ENCODE measurements at places on chromosomes 4 and X. TPM values are rescaled to one million over a fixed set of nuclear protein-coding genes. Genes with fewer than 3 reads are reported as not detected.
A peak's percentile ranks its signal among the peaks of the same experiment; 100 is the strongest.

DNA sequence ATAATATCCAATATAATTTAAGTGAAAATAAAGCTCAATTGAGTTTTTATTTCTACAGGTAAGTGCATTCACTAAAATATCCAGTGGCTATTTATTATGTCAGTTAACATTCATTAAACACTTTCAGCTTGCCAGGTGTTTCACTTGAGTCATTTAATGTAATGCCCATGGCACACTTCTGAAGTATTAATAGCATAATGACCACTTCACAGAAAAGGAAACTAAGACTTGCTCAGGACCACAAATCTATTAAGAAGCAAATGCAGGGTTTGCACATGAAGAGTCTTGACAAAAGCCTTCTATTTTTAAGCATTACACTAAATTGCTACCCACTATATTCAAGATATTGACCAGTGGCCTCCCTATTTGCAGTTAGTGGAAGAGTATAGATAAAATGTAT, 612.7 kb downstream of the KCTD8 start:
- no peak for DNase-seq

The CSTF2 gene
- 13.7 TPM for total RNA-seq

GRCh38 chr4:24042094-24042493, 152.2 kb upstream of the PPARGC1A start:
- no peak for DNase-seq

The ODAPH gene
- not detected for total RNA-seq

DNA sequence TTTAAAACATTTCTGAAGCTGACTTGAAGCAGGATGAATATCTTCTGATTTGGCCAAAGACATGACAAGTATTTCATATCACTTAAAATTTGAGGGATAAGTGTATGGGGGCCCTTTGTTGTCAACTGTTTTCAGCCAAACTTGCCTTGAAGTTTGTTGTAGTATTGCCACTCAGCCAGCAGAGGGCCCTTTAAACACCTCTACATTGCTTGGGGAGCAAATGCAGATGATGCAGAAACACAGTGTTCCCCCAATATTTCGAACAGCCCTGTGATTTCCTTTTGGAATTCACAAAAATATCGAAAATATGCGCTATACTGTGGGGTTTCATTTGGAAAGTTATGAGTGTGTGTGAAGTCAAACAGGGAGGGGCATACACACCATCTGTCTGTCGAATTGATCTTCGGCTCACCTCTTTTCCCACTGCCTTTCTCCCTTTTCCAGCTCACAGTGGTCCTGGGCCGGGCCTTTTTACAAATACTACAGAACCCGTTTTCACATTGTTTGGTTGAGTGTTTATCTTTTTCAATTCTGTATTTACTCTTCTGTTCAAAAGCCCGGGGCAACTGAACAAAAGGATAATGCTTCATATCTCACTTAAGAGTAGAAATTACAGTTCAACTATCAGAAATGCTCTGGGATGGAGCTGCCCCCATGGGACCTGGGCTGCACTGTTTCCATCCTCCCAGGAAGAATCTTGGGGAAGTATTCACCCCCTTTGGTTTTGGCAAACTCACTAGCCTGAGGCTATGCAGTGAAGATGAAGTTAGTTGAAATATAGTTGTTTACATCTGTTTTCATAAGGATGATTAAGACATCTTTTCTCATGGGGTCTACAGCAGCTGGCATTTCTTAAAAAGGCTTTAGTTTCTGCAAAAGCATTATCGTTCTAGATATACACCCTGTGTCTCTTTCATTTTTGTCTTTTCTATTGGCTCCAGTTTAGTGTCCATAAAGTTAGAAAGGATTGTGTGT, 137.6 kb downstream of the EGF start:
- peak; percentile 21 for DNase-seq

The CCDC110 gene
- 0.17 TPM for total RNA-seq

DNA sequence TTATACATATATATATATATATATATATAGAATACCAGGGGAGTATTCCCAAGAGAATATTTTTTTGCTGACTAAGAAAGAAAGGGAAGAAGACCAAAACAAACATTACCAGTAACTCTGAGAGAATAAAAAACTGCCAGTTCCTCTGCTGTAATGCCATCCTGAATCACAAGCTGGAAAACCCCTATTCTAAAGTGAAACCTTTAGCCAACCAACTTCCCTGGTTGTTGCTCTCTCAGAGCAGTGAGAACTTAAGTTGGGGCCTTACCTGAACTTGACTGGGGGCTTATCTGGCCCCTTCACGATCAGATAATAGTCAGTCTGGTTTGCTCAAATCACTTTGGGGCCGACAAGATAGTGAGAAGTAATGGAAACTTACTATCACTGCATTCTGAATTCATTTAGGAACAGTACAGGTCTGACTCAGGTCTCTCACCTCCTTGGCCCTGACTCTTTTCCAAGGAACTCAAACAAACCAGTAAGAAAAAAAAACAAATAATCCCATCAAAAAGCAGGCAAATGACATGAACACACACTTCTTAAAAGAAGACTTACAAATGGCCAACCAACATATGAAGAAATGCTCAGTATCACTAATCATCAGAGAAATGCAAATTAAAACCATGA, 62.5 kb downstream of the CD40LG start:
- peak; percentile 63 for DNase-seq

The ZCCHC13 gene
- total RNA-seq: not detected

DNA sequence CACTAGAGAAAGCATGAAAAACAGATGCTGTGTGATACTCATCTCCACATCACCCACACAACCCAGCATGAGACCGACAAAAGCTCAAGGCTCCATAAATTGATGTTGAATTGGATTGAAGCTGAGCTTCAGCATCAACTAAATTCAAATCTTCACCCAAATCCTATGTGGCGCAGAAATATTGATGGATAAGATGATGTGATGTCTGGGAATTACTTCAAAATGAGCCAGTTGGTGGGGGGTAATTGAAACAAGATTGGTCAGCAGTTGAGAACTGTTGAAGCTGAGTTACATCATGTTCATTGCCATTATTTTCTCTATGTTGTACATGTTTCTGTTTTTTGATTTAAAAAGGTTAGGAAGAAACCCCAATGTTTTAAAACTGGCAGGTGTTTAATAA, 166.5 kb upstream of the STS start:
- DNase-seq: no peak

DNA sequence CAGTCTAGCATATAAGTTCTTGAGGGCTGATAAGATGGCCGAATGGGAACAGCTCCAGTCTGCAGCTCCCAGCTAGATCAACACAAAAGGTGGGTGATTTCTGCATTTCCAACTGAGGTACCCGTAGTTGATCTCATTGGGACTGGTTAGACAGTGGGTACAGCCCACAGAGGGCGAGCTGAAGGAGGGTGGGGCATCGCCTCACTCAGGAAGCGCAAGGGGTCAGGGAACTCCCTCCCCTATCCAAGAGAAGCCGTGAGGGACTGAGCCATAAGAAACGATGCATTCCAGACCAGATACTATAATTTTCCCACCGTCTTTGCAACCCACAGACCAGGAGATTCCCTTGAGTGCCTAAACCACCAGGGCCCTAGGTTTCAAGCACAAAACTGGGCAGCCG, 109.0 kb downstream of the RPS6KA6 start:
- no peak for DNase-seq

- no peak for DNase-seq
These were observed 192.5 kb upstream of the CLNK start for GRCh38 chr4:10877076-10877475.

GRCh38 chrX:130896026-130896425, 7.0 kb downstream of the ENOX2 start:
- DNase-seq: no peak

GRCh38 chr4:146520896-146521540, 722 bp downstream of the SLC10A7 start:
- peak; percentile 68 for DNase-seq

The ENPP6 gene
- not detected for total RNA-seq

The PAGE4 gene
- total RNA-seq: not detected

The DCHS2 gene
- 0.17 TPM for total RNA-seq

DNA sequence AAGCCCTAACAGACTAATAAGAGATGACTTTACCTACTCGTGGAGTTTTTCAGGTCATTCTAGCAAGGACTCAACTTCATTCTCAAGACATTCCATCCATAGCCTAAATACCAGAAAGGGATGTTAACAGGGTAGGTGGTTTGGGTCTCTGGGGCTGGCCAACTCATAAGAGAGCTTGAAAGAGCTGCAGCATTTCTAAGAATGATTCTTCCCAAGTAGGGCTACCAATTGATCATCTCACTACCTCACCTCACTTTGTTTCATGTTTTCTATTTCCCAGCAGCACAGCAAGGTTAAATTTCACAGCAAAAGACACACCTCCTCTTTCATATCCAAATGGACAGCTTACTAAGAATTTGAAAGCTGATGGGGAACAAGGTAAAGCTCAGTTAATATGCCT, 614.8 kb upstream of the DIPK2B start:
- DNase-seq: no peak

GRCh38 chr4:153084224-153084979, 119.8 kb upstream of the TRIM2 start:
- DNase-seq: no peak

GRCh38 chr4:32864713-32865351, 2144.7 kb downstream of the PCDH7 start:
- no peak for DNase-seq

The DDIT4L gene
- total RNA-seq: not detected

DNA sequence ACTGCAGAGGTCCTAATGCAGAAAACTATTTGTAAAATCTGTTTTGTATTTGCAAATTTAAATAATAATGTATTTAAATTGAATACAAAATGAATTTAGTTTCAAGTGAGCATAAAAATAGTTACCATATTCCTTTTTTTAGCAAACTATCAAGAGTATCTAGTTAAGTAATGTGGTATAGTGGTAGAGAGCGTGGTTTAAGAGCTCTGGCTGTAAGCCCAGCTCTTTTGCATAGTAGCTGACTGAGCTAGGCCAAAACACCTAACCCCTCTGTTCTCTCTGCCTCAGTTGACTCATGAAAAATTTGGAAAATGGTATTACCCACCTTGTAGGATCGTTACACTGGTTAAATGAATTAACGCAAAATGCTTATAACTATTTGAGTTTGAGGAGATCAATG, 18.1 kb upstream of the ADAD1 start:
- DNase-seq: no peak

The MAGEA12 gene
- not detected for total RNA-seq

The TTC29 gene
- total RNA-seq: 5.0 TPM

DNA sequence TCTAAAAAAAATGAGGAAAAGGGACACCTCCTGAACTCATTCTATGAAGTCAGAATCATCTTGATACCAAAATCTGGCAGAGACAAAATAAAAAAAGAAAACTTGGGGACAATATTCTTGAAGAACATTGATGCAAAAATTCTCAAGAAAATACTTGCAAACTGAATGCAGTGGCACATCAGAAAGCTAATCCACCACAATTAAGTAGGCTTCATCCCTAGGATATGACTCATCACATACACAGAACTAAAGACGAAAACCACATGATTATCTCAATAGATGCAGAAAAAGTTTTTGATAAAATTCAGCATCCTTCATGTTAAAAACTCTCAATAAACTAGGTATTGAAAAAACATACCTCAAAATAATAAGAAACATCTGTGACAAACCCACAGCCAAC, 98.3 kb downstream of the FAM47B start:
- DNase-seq: no peak

DNA sequence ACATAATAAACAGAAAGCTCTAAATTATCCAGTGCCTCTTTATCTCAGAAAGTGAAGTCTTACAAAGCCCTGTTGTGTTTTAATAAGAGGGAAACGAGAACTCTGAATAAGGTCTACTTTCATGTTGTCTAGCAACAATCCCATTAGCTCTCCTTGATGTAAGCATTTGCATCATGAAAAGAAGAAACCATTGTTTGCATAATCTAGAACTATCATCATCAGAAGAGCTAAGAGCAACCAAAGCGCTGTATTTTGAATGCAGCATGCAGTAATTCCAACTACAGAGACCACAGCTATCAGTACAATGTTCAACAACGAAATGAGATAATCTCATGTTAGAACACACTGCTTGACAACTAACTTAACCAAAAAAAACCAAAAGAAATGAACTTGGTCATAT, 257.1 kb downstream of the CAMK2D start:
- DNase-seq: no peak

The USP9X gene
- 93.0 TPM for total RNA-seq

DNA sequence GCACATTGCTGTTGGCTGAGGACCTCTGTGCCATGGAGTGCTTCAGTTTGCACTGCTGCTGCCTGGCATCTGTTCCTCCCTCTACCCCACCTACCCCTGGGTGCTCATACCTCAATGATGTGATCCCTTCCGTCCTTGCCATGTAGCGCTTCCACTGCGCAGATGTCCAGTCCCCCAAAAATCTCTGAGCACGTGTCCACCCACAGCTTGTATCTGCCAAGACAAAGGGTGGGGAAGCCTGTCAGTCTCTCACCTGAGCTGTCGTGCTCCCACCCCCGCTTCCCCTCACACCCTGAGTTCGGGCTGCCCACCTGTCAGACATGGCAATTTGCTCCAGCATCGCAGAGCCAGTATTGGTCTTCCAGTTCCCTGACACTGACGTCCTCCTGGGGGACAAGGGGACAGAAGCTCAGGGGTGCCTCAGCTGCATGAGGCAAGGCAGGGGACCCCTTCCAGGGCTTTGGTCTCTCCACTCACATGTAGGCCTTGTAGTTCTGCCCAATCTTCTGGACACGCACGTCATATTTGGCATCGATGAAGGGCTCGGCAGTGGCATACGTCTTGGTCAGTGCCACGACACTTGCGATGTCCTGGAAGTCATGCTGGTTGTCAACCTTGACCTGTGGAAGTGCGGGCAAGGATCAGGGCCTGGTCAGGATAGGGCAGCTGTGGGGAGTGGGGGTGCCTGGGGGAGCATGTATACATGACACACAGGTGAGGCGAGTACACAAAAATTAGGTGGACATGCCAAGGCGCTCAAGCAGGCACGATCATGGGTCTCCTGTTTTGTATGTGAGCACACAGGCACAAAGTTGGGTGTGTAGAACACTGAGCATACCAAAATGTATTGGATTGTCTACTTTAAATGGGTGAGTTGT, 6.0 kb upstream of the TIMP1 start:
- DNase-seq: no peak

- DNase-seq: no peak
These were observed 49.4 kb upstream of the RELL1 start for GRCh38 chr4:37735578-37735977.

The PHOX2B gene
- total RNA-seq: not detected

The EVC2 gene
- 2.9 TPM for total RNA-seq

DNA sequence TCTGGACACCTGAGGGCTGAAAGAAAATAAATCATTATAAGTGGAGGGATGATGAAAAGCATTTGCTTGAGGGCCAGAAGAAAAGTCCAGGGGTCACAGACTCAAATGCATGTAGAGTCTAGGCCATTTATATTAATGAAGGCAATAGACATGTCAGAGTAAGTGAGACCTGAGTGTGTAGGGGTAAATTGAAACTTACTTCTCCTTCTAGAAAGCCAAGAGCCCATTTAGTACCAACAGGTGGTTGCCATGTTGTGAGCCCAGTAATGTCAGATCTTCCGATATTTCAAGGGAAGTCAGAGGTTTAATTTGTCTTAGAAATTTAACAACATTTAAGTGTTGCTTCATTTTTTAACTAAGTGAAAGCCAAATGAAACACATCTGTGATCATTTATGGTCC, 166.1 kb upstream of the SLIT2 start:
- no peak for DNase-seq

GRCh38 chr4:18202486-18202885, 180.9 kb upstream of the LCORL start:
- DNase-seq: no peak

The UGT8 gene
- total RNA-seq: 0.37 TPM

- DNase-seq: peak; percentile 97
These were observed 17.4 kb upstream of the PDCL2 start for GRCh38 chr4:55609393-55609866.

The NAT8L gene
- not detected for total RNA-seq
